AG04450 (cell line): ENCODE measurements at places on chromosomes 11 and 22. TPM values are rescaled to one million over a fixed set of nuclear protein-coding genes. Genes with fewer than 3 reads are reported as not detected.

DNA sequence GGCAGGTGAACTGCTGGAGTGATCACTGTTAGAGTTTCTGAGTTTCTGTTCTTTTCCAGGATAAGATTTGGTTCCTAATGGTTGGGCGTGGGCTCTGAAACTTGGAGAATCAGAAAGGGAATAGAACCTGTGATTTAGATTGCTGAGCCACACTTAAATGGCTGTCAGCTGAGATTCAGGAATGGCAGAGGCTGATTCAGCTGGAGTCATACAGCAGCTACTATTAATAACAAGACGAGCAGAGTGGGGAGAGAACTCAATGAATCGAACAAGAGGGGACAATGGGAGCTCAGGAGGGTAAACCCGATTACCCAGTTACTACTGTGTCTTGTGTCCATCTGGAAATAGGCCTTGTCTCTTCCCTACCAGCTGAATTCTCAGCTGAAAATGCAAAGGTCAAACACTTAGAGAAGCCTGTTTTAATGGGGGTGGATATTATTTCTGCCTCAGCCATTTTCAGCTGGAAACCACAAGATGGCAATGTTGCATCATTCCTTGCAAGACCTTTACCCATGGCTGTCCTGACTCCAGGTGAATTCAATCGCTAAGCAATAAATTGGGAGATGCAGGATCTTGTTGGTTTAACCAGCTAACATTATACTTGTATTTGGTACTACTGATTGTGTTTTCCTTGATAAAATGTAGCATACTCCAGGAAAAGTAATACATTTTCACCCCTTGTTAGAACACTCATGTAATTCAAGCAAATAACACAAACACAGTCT is 104.5 kb upstream of the RAG2 start:
- DNase-seq, result peak; percentile 30

The CAPN5 gene
- polyA plus RNA-seq, result 18.6 and 22.8 TPM in 2 replicates

The CHRM1 gene
- polyA plus RNA-seq, result not detected in 2 replicates

The CD3G gene
- polyA plus RNA-seq, result not detected in 2 replicates

GRCh38 chr11:117458275-117459122 is 130.8 kb downstream of the CEP164 start:
- DNase-seq, result no peak

DNA sequence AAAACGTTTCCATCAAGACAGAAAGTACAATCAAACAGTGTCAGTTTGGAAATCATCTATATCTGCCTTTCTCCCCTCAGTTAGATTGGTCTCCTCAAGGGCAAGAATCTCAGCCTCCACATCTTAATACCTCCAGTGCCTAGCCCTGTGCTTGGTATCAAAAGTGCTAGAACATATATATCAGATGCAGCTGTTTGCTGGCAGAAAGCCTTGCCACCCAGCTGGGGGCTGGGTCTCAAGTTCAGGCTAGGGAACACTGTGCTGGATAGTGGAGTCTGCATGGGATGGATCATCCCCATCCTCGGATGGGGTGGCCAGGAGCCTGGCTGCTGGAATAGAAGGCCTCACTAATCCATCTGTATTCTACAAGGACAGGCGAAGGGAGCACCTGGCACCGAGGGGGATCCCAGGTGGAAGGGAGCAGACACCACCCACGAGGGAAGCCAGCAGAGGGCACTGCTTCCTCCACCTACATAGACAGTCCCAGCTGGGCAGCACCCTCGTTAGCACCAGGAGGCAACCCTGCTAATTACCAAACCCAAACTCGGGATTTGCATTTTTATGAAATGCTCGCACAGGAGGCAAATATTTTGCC is 602.2 kb downstream of the BUD13 start:
- no peak for DNase-seq
